ENCODE measurements at places on chromosomes 1 and 21.
A peak's percentile ranks its signal among the peaks of the same experiment; 100 is the strongest.

DNA sequence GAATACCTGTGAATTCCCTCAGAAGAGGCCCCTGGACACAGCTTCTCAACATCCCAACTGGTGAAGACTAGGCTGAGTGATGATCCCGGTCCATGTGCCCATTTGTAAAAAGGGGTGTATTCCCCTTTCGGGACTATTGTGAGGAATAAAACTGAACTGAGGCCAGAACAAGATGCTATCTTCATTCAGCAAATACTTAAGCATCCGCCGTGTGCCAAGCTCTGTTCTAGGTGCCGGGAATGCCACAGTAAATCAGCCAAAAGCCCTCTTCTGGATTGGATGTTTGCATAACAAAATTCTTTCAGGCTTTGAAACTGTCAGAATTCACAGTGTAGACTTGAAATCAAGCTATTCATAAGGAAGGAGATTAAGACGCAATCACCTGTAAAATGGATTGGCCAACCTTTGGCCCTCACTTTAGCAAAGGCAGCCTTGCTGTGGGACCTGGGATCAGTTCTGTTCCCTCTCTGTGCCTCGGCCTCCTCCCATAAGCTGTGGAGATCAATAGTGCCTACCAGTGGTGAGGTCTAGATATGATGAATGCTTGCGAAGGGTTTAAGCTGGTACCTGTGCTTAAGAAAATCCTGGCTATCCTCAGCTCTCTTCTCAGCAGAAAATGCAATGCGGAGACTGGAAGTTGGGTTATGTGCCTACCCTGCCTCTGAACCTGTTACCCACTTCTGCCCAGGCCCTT is 1.8 kb downstream of the ALPL start:
- DNase-seq = no peak

DNA sequence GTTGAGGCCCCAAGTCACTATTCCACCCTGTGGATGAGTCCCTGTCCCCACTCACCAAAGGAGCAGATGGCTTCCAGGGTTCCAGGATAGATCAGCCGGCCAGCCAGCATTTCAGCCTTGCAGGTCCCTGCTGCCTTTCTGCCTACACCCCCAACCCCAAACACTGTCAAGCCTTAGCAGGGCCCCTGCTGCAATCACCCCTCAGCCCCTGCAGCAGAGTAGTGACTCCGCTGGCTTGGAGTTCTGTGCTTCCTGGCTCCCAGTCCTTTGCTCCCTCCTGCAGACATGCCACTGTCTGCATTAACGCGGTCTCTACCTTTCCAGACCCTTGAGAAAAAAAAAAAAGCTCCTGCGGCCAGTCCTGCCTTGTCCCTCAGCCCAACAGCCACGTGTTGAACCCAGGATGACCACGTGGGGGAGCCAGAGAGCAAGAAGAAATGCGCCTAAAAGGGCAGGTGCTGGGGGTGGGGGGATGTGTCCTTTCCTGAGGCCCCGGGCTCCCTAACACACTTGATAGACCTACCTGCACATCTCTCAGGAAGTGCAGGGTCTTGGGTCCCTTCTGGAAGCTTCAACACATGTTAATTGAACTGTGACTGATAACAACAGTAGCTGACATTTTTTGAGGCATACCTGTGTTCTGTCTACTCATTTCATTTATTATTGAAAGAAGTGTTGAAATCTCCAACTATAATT is 37.4 kb downstream of the RASSF5 start:
- peak; percentile 83 for DNase-seq

DNA sequence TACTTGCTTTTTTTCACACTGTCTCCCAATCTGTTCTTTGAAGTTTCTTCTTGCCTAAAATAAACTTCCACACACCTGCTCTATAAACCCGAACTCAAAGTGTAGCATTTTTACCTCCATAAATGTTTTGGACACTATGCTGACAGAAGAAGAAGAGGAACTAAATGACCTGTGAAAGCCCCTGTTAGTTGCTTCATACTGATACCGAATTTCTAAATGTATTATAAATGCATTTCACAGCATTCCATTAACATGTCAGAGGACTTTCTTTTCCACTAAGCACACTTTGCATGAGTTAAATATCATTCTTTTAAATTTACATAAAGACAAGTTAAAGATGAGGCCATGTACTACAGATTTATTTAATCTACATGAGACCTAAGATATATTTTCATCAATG is 281.0 kb downstream of the SMYD3 start:
- no peak for DNase-seq

GRCh38 chr21:31570824-31571566 is 88.5 kb upstream of the SOD1 start:
- DNase-seq = no peak

DNA sequence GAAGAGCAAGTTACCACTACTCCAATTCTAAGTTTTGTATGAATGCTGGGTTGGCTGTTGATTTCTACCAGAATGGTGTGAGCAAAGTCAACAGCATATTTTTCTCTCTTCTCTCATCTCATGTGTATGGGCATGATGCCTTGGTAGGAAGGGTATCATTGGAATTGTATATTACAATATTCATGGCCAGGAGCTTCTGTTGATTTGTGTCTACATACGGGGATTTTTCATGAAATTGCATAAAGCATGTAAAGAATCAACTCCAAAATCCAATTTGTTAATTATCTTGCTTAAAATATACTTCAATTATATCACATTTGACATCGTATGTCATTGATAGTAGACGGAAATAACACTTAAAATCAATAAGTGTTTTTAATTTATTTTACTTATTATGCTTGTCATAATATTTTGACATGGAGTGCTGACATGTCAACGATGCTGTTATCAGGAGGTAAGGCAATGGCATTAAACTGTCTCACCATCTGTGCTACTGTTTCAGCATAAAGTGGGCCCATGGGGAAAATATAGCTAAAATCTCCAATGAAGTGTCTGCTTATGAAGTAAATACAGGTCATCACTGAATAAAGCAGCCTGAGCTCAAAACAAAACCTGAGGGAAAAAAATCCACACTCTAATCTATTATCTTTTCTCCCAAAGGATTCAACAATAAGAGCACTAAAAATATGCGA is 142.2 kb upstream of the NBPF11 start:
- no peak for DNase-seq

- DNase-seq = no peak
Measured at GRCh38 chr1:242237051-242237450, 238.2 kb upstream of the MAP1LC3C start.

DNA sequence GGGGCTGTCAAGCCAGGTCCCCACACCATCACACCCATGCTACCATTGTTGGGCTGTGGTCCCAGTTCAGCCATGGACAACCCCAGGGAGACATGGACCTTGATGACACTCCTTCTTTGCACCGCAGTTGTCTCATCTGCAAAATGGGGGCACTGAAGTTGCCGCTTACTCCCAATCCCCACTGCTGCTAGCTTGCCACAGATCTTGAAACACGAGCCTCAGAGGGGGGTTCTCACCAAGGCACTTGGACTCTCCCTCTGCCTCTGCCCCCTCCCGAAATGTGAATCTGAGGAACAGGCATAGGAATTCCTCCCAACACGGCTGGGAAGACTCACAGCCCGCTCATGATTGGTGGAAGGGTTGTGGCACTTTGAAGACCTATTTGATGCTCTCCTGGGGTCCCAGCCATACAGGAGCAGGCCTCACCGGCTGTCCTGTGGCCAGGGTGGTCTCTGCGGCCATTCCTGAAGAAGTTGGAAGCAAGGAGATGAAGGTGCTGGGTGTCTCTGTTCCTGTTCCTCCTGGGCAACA is 31.1 kb downstream of the RUNX3 start:
- DNase-seq = no peak

DNA sequence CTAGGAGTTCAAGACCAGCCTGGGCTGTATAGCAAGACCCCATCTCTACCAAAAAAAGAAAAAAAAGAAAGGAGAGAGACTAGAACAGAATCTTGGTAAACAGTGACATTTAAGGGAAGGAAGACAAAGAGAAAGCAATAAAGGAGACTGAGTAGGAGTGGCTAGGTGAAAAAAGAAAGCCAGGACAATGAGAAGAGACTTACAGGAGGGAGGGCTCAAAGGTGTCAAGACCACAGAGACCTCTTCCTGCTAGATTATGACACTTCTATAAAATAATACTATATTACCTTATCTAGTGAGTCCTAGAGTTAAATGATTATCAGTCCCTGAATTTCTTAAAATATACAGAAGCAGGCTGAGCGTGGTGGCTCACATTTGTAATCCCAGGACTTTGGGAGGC is 10.1 kb upstream of the EPRS1 start:
- DNase-seq = peak; percentile 30

DNA sequence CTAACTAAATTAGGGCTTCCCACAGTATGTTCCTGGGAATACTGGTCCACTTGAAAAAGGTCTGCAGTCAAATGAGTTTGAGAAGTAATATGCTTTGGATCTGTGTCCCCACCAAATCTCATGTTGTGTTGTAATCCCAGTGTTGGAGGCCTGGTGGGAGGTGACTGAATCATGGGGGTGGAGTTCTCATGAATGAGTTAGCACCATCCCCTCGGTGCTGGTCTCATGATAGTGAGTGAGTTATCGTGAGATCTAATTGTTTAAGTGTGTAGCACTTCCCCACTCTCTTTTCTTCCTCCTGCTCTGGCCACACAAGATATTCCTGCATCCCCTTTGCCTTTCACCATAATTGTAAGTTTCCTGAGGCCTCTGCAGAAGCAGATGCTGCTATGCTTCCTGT is 16.9 kb upstream of the DMRTB1 start:
- DNase-seq = no peak

DNA sequence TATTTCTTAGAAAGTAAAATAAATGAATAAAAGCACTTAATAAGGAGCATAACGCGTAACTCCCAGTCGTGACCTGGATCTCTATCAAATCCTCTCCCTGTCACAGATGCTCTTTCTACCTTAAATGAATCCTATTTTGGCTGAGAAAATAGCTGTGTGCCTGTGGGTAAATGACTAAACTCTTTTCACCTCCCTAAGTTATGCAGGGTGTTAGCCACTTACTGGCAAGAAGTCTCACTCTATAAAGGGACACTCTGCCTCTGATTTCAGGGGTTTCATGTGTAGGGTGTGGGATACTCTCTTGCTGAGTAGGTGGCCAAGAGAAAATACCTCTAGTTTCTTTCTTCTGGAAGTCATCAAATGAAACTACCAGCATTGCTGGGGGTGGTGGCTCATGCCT is 24.3 kb upstream of the PPP1R15B start:
- DNase-seq = no peak

- peak; percentile 89 for DNase-seq
Measured at GRCh38 chr21:33380483-33380998, 22.7 kb upstream of the IFNGR2 start.

GRCh38 chr1:202047977-202048376 is 37.6 kb downstream of the ELF3 start:
- DNase-seq = no peak

- DNase-seq = no peak
Measured at GRCh38 chr1:54277451-54278341, 77.7 kb downstream of the MRPL37 start.

DNA sequence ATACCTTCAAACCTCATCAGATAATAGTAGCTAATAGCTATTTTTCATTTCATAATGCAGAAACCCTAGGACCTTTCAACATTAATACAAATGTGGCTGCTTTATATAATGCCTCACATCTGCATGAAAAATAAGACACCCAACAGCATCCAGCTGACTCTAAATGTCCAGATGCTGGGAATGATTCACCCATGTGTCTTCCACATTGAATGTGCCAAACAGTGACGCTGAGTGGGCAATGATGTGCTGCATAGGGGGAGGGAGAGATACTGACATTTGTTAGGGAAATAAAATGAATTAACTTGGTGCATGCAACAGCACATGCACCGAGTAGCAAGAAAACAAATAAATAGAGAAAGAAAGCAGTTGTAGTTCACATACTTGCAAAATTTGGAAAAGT is 199.3 kb downstream of the DSCAM start:
- DNase-seq = no peak

- no peak for DNase-seq
Measured at GRCh38 chr1:15948595-15949452, 27.1 kb downstream of the ZBTB17 start.

- DNase-seq = no peak
Measured at GRCh38 chr21:44987886-44988606, 48.2 kb downstream of the SLX9 start.

GRCh38 chr1:40703316-40703715 is 11.8 kb downstream of the NFYC start:
- DNase-seq = no peak

- DNase-seq = no peak
Measured at GRCh38 chr1:244096691-244097090, 45.6 kb downstream of the ZBTB18 start.

GRCh38 chr1:94886361-94886760 is 40.5 kb downstream of the CNN3 start:
- no peak for DNase-seq

DNA sequence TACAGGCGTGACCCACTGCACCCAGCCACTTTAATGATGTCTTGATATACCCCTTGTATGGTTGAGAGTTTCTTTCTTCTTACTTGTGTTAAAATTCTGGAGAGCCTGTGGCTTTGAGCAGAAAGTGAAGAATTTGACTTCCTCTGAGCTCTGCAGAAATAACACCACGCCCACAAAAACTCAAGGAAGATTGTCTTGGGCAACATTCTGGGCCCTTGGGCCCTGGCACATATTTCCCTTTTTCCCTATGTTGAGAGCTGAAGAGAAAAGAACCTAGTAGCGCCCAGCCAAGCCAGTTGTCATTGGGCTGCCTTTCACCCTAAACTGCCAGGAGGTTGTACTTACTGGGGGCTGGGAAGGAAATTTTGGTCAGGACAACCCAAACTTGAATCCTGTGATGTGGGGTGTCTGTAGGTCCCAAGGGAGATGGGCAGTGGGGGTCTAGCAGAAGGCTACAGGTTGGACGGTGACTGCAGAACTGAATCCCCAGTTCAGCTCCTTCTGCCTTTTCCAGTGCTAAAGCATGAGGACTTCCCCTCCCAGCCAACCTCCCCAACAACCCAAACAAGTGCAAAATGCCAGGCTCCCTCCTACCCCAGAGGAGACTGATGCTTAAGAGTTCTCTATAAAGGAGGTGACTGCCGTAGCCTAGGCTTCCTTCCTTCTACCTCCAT is 11.7 kb upstream of the SNAPIN start:
- DNase-seq = no peak

GRCh38 chr1:86875722-86876121 is 38.2 kb downstream of the SELENOF start:
- no peak for DNase-seq

- no peak for DNase-seq
Measured at GRCh38 chr1:162389021-162389818, 7.7 kb downstream of the C1orf226 start.

- no peak for DNase-seq
Measured at GRCh38 chr1:28642056-28642846, 616 bp downstream of the TAF12 start.

- DNase-seq = no peak
Measured at GRCh38 chr1:5551274-5551975, 440.8 kb downstream of the NPHP4 start.

GRCh38 chr1:84972377-84972987 is 24.4 kb downstream of the MCOLN2 start:
- peak; percentile 12 for DNase-seq
